ENCODE measurements at places on chromosomes 12 and 14.

- no peak for DNase-seq
Measured at GRCh38 chr12:12608557-12608957, 3.1 kb upstream of the CREBL2 start.

GRCh38 chr14:87113286-87113685 lies 879.7 kb downstream of the GALC start:
- DNase-seq, result no peak

GRCh38 chr12:15520083-15520482 lies 197.8 kb downstream of the PTPRO start:
- no peak for DNase-seq

DNA sequence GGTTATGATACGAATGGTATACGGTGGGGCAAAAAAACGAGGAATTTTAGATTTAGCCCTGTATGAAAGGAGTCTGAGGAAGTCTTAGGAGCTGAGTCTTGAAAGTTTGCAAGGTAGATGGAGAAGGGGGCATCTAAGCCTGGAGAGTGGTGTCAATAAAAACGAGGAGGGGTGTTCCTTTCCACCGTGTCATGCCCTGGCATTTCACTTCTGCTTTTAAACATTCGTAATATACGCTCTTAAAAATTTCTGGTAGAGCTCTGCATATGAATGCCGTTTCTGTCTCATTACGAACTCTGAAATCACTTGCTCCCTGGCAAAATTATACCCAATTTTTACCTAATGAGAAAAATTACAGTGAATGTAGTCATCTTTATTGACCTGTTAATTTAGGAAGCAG lies 170.2 kb downstream of the ERC1 start:
- no peak for DNase-seq

- no peak for DNase-seq
Measured at GRCh38 chr14:93153121-93153520, 31.6 kb downstream of the MOAP1 start.

GRCh38 chr12:27382171-27382795 lies 49.6 kb downstream of the BMAL2 start:
- no peak for DNase-seq

GRCh38 chr12:67916266-67916970 lies 72.8 kb upstream of the IFNG-AS1 start:
- DNase-seq, result no peak

DNA sequence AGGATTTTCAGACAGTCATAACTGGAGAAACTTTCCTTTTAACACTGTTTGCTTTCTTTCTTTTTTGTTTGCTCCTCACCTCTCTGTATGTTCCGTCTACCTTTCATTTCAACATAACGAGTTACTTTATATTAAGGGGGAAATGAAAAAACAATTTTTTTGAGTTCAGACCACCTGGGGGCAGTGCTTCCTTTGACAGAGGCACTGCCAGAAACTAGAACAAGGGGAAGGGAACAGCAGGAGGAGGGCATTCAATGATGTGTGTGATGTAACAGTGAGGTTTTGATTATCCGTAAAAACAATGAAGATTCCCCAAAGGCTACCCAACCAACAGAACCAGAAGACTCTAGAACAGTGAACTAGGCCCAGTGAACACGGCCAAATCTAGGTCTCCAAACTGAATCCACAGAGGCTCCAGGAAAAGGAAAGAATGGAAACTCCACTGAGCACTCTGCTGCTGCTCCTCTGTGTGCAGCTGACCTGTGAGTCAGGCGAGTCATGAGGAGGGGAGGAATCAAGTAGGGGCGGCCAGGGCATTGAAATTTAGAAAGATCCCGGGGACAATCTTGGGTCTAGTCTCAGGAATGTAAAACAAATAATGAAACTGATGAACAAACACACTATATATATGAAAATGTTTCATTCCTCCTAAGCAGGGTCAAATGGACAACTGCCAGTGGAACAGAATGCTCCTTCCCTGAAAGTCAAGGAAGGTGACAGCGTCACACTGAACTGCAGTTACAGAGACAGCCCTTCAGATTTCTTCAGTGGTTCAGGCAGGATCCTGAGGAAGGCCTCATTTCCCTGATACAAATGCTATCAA lies 323.5 kb downstream of the DAD1 start:
- no peak for DNase-seq

DNA sequence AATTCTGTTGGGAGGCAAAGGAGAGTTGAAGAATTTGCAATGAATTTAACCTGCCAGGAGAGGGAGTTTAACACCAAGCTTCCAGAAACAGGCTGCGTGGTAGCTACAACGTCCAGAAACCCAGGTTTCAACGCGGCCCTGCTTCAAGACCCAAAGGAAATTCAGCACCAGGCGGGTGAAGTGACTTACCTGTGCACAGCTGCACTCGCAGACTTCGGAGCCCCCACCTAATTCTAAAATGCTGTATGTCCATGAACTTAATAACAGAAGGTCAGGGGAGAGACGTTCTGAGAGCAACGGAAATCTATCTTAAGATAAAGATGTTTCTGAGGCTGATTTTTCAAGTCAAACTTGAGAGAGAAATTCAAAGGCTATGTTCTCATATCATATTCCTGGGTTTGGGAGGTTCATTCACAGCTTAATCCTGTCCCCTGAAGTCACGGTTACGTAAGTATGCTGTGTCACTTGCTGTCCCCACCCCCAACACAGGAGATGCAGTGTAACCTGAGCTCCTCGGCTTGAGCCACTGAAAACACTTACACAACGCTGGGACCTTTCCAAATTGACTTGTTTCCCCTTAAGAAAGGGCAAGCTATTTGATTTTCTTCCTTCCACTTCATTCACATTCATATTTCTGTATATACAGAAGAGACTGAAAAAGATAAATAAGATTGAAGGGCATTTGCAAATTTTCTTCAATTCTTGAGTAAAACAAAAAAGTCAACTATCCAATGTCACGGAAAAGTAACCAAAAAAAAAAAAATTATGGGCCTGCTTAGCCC lies 22.7 kb downstream of the CLIP1 start:
- DNase-seq, result peak; percentile 79

- no peak for DNase-seq
Measured at GRCh38 chr12:83378186-83378727, 691.6 kb downstream of the TMTC2 start.

DNA sequence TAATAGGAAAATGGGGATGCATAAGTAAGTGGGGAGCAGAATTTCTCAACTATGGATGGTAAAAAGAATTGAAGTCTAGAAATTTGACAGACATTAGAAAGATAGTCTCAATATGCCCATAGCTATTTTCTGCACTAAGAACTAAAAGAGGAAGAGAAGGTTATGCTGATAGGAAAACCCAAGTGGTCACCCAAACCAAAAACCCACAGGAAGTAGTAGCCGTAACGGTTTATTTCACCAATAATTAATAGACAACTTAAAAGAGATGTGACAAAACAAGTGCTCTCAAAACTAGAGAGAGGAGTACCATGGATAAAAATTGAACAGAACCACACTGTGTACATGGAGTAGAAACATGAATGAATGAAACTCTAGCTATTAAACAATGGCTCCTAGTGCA lies 295.4 kb downstream of the FSCB start:
- no peak for DNase-seq

GRCh38 chr12:77728018-77728417 lies 102.7 kb upstream of the NAV3 start:
- DNase-seq, result peak; percentile 27
